ENCODE measurements at places on chromosomes 3 and 15.

DNA sequence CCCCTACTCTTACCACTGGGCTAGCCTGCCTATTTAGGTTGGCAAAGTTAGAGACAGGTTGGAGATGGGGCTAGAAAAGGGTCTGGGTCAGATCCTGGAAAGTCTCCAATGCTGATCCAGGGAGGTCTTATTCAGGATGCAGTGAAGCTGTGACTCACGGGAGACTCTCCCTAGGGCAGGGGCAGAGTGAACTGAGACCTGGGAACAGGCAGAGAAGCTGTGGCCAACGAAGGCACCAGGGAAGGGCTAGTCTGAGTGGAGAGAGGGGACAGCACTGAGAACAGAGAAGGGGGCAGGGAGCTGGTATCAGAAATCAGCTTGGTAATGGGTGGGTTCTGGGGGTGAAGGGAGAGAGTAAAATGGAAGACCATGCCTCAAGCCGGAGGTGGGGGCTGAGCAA lies 2.2 kb downstream of the LTF start:
- DNase-seq = no peak

DNA sequence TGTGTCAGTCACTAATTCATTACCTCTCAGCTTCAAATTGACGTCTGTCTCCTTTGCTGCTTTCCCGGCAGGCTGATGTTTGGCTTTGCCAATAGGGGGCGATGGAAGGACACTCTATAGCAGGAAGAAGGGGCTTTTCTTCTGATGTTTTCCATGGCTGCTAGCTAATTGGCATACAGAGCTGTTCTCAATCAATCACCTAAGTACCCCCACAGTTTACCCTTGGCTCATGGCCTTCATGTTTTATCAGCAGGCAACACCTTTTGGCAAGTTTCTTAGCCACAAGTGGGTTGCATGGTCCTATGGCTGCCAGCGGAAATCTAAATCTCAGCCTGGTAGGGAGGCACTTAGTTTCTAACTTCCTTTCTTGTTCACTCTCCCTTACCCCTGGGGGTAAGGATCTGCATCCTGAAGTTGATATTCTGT lies 45.0 kb downstream of the ESYT3 start:
- no peak for DNase-seq

DNA sequence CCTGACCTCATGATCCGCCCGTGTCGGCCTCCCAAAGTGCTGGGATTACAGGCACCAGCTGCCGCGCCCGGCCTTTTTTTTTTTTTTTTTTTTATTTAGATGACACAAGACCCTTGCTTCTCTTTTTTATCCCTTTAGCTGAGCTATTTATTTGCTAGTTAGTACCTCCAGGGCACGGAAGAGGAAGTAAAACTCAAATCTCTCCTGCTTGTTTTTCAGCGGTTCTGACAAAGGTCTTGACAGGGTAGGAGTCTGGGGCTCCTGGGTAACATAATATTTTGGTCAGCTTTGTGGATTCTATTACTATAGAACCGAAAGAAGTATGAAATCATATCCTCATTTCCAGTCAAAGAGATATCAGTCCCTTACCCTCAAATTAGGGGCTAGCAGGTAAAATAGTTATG lies 44.0 kb upstream of the ETV5 start:
- DNase-seq = no peak

DNA sequence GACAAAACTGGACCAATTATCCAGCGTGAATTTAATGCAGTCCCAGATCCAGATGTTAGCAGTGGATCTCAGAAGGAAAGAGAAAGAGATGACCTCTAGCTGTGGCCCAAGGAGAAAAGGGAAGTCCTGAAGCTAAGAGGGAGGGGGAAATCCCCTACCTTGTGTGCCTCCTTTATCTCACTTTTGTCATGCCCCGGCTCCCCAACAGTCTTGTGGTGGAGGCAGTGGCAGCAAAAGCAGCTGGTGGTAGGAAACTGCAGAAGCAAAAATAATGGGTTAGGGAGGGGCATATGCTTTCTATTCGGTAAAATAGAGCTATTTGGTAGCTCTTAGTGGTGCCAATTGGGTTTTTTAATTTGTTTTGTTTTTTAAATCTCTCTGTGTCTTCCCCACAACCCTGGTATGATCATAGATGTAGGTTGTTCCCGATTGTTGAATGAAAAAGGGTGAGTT lies 56.5 kb downstream of the MCTP2 start:
- DNase-seq = peak; percentile 39

DNA sequence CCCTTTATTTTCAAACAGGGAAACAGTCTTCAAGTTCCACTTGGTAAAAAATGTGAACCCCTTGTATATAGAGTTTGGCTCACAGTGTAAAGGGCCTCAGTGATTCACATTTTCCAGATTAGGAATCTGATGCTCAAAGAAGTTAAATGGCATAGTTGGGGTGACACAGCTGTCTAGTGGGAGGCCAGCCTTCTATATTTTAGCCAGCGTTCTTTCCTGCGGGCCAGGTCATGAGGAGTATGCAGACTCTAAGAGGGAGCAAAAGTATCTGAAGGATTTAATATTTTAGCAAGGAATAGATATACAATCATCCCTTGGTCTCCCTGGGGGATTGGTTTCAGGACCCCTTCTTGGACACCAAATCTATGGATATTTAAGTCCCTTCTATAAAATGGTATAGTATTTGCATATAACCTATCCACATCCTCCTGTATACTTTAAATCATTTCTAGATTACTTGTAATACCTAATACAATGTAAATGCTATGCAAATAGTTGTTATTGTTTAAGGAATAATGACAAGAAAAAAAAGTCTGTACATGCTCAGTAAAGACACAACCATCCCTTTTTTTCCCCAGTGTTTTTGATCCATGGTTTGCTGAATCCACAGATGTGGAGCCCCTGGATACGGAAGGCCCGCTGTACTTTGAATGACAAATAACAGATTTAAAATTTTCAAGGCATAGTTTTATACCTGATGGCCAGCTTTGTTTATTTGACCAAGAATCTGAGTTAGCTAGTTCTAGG lies 7.0 kb downstream of the B2M start:
- DNase-seq = no peak

DNA sequence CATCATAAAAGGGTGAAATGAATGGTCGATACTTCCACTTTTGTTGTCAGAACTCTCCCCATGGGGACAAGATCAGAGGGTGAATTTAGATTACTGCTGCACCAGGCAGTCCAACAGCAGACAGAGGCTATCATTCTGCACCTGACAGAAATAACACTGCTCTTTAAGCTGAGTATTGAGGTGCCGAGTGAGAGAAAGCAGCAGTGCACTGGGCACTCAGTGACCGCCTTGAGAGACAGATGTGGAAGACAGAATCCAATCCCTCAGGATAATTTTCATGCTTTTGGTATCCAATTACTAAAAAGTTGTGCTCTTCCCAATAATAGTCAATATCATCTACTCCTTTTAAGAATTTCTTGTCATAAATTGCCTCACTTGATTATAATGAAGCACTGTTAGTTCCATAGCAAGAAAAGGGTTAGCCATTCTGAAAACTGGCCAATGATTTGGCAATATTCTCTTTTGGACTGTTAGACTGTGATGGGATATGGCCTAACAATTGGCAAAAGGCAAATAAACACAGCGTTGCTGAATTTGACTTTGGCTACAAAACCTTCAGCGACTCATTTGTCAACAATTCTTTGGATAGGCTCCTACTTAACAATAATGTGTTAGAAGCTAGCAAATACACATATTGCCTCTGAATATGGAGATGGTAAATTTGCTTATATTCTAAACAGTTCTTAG lies 5.5 kb downstream of the FGF7 start:
- no peak for DNase-seq

DNA sequence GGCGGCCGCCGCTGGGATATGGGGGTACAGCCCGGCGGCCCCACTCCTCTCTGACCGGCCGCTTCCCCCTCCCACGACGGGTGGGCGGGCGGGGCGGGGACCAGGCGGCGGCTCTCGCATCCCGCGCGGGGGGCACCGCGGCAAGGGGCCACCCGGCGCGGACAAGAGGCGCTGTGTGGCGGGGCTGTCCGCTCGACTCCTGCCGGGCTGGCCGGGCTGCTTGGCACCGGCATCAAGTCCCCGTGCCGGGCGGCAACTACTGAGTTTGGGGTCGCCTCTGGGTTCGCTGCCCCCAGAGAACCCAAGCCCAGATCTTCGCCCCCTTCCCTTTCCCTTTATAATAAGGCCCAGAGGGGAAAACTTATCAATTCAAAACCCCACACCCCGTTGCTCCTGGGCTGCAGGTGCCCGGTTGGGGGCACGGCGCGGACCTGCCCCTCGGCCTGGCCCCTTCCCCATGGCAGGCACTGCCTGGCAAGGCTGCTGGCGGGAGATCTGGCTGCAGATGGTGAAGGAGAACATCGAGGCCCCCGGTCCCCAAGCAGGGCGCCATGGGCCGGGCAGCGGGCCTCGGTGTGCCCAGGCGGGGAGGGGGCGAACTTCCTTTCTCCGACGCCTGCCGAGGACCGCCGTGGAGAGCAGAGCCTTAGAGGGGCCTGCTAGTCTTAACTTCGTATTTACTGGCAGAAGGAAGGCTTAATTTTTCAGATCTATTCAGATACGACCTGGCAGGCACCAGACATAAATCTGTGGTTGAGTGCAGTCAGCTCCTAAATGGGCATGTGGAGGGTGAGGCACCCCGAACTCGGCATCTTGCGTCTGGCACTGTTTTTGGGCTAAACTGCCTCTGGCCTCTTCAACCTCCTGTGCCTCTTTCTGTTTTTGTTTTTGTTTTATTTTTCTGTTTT lies 911 bp downstream of the APBA2 start:
- no peak for DNase-seq

- no peak for DNase-seq
Observed at GRCh38 chr3:67123914-67124313, 125.8 kb downstream of the KBTBD8 start.

DNA sequence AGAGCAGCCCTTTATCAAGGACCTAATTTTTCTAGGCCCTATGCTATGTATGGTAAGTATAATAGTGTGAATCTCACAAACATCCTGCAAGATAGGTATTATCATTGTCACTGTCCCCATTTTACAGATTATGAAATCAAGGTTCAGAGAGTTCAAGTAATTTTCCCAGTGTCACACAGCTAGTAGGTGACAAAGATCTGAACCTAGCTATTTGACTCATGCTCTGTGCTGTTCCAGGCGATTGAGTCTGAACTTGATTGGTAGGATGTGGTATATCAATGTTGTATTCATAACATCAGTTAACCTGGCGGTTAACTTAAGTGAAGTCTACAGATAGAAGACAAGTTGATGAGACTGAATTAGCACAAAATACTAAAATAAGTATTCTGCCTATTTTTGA lies 229.9 kb downstream of the CHST2 start:
- DNase-seq = no peak

DNA sequence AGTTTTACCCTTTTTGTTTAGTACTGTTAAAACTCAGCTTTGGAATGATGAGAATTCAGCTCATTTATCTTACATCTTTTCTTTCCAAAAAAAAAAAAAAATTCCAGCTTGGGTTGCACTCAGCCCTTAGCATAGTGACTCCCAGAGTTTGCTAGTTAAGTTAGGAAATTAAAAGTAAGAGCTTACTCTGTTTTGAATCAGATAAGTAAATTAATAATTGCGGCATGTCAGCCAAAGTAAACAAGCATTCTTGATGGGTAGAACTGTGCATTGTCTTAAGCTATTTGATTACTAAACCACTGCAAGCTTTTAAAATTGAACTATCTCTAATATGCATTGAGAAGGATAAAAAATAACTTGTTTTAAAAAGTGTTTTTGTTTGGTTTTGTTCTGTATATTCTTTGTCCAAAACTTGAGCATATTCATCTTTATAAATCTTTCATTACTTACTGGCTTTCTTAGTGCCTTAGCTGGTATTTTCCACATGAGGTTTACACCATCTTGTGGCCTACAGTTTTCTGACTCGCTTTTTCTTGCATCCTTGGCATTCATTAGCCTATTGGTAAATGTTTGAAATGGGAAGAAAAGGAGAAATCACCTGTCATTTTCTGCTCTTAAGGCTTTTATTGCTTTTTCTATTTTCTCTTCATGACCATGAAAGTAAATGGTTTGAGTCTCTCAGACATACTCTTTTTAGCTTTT lies 107.6 kb downstream of the FILIP1L start:
- DNase-seq = no peak

DNA sequence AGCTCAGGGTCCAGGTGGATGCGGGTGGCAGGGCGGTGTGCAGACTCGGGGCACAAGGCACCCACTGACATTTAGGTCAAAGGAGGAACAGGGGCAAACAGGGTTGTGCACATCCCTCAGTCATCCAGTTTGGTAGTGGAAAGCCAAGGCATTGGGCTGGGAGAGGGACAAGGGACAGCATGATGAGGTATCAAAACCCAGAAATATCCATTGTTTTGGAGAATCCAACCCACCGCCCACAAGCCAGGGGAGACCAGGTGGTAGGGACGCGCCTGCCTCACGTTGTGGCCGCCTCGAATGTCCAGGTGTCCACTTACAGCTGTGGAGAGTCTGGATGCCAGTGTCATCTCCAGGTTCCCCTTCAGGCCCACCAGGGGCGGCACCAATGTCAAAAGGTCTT lies 33.3 kb downstream of the SLC41A3 start:
- no peak for DNase-seq

DNA sequence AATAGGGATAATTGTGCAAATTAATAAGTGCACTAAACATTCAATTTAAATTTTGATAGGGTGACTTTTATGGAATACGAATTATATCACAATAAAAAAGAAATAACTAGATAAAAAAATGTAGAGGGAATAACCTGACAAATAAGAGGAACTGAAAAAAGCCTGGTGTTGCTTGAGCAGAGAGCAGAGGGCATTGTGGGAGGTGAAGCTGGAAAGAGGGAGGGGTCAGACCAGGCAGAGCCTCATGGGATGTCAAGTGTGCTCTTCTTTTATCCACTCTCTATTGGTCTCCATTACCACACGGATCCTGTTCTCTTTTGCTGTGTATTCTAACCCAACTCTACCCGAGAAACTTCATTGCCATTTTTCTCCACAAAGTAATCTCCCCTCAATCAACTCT lies 264.0 kb upstream of the CRBN start:
- no peak for DNase-seq

DNA sequence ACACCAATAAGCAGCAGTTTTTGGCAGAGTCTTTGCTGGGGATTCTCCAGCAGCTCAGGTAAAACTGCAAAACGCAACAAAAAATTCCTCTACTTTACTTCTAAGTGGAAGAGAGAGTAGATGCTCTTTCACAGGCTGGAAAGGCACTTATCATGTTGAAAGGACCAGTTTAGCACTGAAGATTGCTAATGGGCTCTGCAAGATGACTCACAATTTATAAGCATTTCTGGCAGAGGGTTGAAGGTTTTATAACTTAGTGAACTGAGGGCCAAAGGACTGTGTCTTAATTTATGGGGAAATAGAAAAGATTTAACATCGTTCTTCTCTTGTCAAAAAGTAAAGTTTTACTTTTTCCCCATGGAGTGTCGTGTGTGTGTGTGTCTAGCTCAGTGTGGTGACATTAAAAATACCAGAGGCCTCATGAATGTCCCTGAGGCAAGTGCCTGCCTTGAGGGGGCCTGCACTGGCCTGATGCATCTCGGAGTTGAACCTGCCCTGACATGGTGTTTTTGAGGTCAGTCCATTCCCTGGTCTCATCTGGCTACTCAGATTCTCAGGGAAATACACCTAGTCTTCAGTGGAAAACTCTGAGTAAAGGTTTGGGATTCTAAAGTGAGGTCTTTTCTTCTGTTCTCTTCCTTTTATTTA lies 1092.0 kb downstream of the NAALADL2 start:
- no peak for DNase-seq

GRCh38 chr3:11118181-11118682 lies 36.1 kb upstream of the HRH1 start:
- no peak for DNase-seq
